Amniotic epithelial cell (primary cell): ENCODE measurements at places on chromosomes 3 and 15.

DNA sequence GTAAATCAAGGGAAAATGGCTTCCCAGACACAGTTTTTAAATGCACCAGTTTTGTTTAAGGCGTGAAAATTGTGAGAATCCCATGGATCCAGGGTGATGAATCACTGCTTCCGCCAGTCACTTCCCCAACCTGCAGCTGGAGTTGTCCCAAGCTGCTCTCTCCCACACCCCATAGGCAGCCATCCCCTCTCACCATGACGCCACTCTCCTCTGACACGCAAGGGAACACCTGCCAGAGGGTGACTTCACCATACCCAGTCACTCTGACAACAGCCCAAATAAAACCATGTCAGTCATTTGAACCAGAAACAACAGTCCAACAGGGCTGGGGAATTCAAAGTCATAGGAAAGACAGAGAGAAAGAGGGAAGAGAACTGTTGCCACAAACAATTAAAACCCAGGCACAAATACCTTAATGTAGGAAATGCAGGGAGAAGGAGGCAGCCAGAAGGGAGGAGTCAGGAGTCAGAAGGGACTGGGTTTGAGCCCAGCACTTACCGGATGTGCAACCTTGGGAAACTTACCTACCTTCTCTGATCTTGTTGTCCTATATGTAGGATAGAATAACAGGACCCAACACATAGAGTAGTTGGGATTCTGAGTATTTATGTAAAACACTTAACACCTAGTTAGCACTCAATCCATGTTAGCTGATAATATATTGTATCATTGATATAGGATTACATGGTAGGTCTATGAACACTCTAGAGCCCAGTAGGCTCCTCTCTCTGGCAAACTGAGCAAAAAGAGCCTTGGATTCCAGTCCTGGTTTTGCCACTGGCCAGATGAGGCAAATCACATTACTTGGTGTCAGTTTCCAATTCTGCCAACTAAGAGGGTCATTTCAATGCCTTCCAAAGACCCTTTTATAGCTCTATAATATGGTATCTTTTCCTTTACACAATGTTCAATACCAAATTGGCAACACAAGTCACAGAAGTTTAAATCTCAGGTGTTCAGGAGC is 326.3 kb upstream of the ICE2 start:
- DNase-seq = no peak

GRCh38 chr3:57604971-57605370 is 7.8 kb upstream of the ARF4 start:
- no peak for DNase-seq

- no peak for DNase-seq
These were observed 363 bp downstream of the EMC3 start for GRCh38 chr3:9986230-9986725.

DNA sequence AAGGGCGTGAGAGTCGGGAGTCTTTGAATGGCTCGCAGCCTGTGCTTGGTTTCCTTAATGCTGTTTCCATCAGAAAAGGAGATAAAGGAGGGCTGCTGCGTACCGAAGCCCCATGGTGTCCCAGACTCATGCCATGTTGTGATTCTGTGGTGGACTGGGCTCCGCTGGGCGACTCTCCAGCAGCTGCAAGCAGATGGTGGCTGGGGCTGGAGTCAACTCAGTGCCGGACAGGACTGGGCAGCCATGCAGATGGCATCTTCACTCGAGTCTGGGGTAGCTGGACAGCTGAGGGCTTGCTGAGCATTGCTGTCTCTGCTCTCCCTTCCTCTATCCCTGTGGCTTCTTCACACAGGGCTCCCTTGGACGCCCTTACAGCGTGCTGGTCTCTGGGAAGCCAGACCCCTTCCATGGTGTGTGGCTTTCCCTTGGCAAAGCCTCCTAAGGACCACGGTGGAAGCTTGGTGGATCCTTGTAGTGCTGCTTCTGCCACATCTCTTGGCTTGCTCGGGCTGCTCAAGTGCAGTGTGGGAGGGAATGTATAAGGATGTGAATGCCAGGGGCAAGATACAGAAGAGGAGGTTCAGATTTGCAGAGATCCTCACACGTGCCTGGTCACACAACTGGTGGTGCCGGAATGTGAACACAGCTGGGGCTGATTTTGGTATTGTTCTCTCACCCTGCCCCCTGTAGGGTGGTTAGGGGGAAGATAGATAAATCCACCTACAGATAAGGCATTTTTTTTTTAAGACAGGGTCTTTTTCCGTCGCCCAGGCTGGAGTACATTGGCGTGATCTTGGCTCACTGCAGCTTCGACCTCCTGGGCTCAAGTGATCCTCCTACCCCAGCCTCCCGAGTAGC is 9.0 kb downstream of the NIPA1 start:
- no peak for DNase-seq
